ENCODE measurements at places on chromosomes 5 and 9.

GRCh38 chr9:130289711-130290241 lies 24.2 kb downstream of the HMCN2 start:
- no peak for DNase-seq

GRCh38 chr5:172145870-172146747 lies 41.9 kb downstream of the STK10 start:
- no peak for DNase-seq

- DNase-seq = no peak
Observed at GRCh38 chr5:56735849-56736641, 79.3 kb upstream of the MAP3K1 start.

- DNase-seq = peak; percentile 24
Observed at GRCh38 chr5:21237461-21237860, 1249.5 kb upstream of the CDH18 start.

- no peak for DNase-seq
Observed at GRCh38 chr9:110744715-110745384, 76.3 kb downstream of the MUSK start.

- peak; percentile 58 for DNase-seq
Observed at GRCh38 chr9:100581661-100582060, 3.8 kb downstream of the CAVIN4 start.

Data from NCI-H1105 treated with DMSO at 0.1 percent for 48 hours (cell line).